HCEC 1CT (cell line): ENCODE measurements at places on chromosomes 5 and 9.

GRCh38 chr9:69697475-69697874 lies 25.3 kb upstream of the APBA1 start:
- DNase-seq = no peak

GRCh38 chr5:7016999-7017747 lies 303.9 kb downstream of the TENT4A start:
- no peak for DNase-seq

DNA sequence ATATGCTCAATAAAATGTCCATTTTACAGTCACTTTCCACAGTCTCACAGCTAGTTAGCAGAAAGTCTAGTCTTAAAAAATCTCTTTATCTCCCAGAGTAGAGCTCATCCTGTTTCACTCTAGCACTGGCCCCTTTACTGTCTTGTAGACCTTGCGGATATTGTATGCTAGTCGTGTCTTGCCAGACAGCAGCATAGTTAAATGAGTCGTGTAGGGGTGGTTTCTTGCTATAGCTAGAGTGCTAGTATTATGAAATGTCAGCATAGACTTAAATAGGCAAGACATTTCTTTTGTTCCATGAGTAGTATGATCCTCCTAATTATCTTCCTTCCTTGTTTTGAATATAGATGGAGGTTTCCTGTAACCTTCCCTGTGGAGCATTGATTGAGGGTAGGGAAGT lies 77.4 kb downstream of the C7 start:
- peak; percentile 17 for DNase-seq

DNA sequence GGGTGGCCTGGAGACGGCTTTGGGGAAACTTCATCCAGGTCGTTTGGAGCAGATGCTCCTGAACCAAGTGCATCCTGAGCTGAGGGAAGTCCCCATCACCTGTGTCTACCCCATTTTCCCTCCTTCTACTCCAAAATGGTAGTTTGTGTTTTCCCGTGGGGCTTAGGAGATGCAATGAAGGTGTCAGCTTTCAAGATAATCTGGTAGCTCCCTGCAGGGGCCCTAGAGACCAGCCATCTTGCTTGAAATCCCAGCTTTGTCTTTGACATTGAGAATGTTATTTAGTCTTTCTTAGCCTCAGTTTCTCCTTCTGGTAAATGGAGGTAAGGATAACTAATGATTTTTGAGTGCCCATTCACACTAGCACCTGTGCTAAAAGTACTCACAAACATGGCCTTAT lies 77.4 kb downstream of the WWC1 start:
- DNase-seq = no peak

GRCh38 chr5:15579193-15579990 lies 79.4 kb downstream of the FBXL7 start:
- no peak for DNase-seq

GRCh38 chr5:14665101-14665822 lies 744 bp downstream of the OTULIN start:
- DNase-seq = peak; percentile 35

- DNase-seq = no peak
These were observed 42.4 kb downstream of the OXCT1 start for GRCh38 chr5:41827792-41828191.

GRCh38 chr9:106482733-106483132 lies 380.2 kb upstream of the ZNF462 start:
- DNase-seq = no peak

- DNase-seq = no peak
These were observed 80.0 kb downstream of the NREP start for GRCh38 chr5:111676926-111677415.

- no peak for DNase-seq
These were observed 1.9 kb downstream of the NOTCH1 start for GRCh38 chr9:136543830-136544547.

DNA sequence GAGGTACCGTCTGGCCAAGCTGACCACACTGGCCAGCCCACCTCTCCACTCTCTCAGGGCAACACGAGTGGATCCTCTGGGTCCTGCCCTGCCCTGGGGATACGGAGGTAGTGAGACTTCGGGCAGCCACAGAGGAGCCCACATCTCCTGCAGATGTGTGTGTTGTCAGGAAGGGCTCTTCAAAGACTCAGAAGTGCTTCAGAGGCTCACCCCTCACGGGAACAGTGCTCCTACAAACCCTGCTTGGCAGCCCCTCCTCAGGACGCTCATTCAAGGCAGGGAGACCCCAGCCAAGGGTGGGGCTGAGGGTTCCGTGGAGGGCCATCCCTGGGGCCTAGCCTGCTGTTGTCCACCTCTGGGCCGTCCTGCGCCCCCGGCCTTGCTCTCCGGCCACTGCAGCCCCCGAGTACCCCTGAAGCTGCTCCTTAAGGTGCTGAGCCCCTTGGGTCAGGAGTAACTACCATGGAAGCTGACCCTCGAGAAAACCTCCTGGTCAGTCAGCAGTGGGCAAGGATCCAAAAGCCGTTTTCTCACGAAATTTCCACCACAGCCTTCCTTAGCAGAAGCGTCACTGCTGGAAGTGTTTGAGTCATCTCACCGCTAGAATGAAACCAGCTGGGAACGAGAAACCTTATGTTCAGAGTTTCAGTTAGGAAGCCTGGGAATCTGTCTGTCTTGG lies 23.2 kb upstream of the LRRC14B start:
- DNase-seq = peak; percentile 94

GRCh38 chr9:84829471-84829870 lies 159.9 kb downstream of the NTRK2 start:
- DNase-seq = no peak

DNA sequence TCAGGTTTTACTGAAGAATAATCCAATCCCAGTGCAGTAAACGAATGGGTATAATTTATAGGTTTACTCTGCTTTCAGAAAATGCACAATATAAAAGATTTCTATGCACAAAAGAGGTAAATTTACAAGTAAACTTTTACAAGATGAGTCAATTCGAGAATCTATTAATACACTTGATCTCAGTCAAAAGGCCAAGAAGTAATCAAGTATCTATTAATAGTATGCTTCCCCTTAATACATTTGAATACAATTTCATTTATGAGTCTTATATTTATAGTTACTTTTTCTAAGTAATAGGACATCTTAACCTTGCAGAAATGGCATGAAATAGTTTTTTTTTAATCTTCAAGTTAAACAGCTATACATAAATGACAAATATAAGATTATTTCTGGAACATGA lies 355.2 kb upstream of the EFNA5 start:
- no peak for DNase-seq

DNA sequence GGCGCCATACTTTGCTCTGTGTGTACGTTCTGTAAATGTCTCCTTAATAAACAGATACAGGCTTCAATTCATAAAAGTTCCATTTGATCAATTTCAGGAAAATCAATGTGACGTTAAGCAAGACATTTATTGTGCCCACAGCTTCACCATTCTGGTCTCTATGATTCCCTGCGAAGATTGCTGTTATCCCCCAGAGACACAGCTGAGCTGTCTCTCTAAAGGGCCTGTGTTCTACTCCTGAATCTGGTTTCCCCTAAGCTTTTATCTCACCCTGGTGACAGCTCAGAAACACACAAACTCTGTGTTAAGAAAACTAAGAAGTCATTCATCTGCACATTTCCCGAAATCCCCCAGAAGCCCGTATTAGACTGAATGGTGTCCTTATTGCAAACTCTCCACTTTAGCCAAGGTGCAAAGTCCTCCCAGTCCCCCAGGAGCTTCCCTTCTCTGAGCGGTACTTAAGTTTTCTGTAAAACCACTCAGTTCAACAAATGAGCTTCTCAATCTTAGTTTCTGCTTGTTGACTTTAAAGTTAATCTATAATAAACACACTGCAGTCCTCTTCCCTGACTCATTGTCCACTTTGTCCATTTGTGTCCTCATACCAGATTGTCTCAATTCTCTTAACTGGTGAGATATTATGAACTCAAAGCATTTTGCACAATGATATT lies 1.4 kb upstream of the C5orf15 start:
- DNase-seq = peak; percentile 40

- DNase-seq = no peak
These were observed 295.0 kb downstream of the CAAP1 start for GRCh38 chr9:26597542-26598149.

- DNase-seq = no peak
These were observed 26.8 kb downstream of the ANP32B start for GRCh38 chr9:98009936-98010335.

DNA sequence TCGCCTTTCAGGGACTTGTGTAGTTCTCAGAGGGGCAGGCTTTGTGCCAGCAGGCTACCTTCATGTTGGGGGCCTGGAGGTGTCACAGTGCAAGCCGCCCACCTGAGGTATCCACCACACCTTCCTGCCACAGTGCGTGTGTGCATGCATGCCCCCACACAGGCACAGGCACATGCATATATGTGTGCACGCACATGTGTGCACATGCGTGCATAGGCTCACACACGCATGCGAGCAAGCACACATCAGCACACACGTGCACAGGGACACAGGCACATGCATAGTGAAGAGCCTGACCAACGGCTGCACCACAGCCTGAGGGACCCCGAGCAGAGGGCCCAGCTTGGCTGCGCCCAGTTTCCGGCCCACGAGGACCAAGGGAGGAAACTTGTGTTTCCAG lies 36.1 kb downstream of the IRX4 start:
- DNase-seq = no peak

GRCh38 chr9:70390933-70391341 lies 23.5 kb downstream of the KLF9 start:
- no peak for DNase-seq

DNA sequence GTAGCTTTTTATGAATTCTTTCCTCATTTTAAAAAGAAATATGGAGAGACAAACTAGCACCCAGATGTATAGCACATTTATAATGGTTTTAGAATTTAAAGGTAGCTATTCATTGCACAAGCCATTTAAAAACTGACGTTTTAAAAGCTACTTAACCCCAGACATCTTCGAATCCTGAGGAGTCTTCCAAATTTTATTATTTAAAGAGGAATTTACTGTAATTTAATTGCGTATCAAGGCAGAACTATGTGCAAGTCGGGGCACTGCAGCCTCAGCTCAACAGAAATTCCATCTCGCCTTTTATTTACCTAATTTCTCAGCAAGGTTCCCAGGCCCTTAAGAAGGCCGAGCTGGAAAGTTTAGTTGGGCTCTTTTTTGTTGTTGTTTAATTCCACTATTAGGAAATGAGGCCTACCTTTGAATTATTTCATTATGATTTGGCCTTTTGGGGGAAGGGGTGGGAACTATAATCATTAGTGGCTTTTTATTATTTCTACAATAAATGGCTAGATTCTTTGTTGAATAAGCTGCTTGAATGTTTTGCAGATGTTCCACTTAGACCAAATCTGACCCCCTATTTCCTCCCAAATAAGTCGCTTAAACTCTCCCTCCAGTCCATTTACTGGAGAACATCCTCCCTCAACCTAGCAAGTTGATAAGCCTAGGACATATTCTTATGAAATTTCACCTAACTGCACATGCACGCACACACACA lies 20.2 kb downstream of the NR2F1 start:
- no peak for DNase-seq

DNA sequence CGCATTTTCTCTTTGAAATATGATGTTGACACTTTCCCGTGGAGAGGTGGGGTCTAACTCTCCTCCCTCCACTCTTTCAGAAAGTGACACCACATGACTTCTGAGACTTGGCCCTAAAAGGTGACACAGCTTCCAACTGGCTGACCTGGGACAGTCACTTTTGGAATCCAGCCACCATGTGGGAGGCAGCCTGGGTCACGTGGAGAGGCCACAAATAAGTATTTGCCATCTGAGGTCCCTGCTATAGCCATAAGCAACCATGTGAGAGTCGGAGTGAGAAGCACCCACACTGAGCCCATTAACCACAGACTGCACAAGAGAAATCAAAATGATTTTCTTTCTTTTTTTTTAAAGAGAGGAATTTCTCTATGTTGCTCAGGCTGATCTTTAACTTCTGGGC lies 4.1 kb upstream of the PHYKPL start:
- no peak for DNase-seq

GRCh38 chr5:53616939-53617549 lies 56.6 kb downstream of the NDUFS4 start:
- DNase-seq = no peak

- DNase-seq = peak; percentile 7
These were observed 831.5 kb downstream of the MAT2B start for GRCh38 chr5:164336906-164337305.

DNA sequence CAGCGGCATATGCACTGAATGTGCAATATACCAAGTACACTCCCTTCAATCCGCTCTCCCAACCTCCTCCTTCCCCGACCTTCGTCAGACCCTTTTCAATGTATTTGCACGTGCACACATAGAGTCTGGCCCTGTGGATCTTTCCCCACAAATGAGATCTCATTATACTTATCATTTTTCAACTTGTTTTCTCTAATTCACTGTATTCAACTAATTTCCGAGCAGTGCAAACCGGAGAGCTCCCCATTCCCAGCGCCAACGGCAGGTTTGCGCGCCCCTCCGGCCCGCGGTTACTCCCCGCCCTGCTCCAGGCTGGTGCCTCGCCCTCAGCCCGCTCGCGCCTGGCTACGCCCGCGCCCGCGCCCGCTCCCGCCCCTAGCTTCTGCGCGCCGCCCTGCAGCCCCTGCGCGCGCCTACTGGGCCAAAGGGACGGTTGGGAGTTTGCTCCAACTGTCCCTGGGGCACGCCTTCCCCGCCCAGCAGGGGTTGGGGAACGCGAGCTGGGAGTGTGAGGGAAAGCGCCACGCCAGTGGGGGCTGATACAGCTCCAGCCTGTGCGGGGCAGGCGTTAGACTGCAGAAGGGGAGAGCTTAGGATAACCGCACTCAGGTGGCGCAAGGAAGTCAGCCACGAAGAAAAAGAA lies 3.3 kb upstream of the CDC20B start:
- no peak for DNase-seq

DNA sequence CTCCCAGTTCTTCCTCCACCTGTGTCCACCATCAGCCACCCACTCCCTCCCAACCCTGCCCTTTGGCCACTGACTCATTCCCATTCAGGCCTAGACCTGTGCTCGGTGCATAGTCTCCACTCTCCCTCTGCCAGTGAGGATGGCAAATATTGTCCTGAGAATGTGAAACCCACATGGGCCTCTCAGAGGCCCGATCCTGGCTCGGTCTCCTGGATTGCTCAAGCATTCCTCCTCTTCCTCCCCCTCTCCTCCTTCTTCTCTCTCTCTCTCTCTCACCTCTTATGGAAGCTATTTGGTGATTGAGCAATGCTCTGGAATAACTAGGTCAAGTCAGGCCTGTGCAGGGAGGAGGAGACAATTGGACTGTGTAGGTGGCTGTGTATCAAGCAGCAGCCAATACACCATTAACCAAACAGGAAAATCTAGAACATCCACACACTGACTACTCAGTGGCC lies 99.9 kb downstream of the KLF4 start:
- DNase-seq = peak; percentile 21

- DNase-seq = no peak
These were observed 11.4 kb downstream of the CHD1 start for GRCh38 chr5:98917433-98917832.
